ENCODE measurements at places on chromosomes 3 and 15. TPM values are rescaled to one million over a fixed set of nuclear protein-coding genes. Genes with fewer than 3 reads are reported as not detected.

ZPLD1 gene
- not detected for total RNA-seq

RBM5 gene
- total RNA-seq = 73.8 TPM

PRTG gene
- 0.77 TPM for total RNA-seq

WNT7A gene
- total RNA-seq = not detected

GRCh38 chr15:59299929-59300617 lies 72.6 kb downstream of the MYO1E start:
- DNase-seq = peak; percentile 49

DNA sequence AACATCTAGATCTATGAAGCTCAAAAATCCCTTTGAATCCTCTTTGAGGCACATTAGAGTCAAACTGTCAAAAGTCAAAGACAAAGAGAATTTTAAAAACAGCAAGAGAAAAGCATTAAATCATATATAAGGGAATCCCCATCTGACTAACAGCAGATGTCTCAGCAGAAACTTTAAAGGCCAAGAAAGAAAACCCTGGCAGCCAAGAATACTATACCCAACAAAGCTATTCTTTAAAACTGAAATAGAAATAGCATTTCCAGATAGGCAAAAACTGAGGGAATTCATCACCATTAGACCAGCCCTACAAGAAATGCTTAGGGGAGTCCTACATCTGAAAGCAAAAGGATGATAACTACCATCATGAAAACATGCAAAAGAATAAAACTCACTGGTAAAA lies 211.2 kb upstream of the PDZRN3 start:
- no peak for DNase-seq

DNA sequence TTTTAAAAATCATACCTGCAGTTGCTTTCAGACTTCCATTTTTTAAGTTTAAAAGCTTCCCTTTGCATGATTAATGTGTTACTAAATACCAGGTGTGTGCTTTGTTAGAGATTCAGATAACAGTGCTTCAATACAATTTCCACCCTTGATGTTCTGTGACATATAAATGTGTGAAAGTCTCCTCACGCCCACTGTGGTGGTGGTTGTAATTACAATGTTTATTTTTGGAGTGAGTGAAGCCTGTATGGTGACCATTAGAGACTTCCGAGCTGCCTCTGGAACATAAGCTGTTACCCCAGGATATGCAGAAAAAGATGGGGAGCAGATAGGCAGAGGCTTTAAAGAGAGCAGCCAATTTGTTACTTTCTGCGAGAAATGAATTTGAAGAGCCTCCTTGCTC lies 57.2 kb downstream of the P3H2 start:
- no peak for DNase-seq

Data from left ventricle myocardium superior (tissue), 1 donor.